Ecto neural progenitor cell (in vitro differentiated cells): ENCODE measurements at places on chromosomes 7 and 10.

DNA sequence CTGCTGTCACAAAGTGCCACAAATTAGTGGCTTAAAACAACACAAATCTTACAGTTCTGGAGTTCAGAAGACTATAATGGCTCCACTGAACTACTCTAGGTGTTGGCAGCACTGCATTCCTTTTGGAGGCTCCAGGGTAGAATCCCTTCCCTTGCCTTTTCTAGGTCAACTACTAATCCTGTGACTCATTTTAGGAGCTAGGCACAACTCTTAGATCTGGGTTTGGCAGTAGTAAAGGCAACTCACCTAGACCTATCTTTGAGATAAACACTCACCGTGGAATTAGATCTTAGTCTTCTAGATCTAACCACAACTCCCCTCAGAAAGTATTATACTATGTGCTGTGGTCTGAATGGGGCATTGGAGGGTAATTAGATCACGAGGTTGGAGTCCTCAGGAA lies 60.4 kb downstream of the ANKIB1 start:
- no peak for DNase-seq

DNA sequence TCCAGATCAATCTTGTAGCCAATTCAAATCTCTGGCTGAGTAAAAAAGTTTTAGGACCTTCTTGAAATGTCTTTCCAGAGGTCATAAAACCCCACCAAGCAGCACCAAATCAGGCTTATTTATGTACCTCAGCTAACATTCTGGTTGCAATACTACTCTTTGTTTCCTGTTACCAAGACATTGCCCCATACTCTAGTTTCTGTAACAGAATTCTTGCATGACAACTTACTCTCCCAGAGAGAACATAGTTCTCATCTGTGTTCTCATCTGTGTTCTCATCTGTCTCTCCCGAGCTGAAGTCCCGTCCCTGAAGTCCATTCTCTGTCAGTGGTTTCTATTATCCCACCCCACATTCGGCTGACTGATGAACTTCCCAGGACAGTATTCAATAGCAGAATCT lies 1285.1 kb downstream of the XPNPEP1 start:
- DNase-seq = no peak

GRCh38 chr7:99312316-99313203 lies 13.1 kb upstream of the ARPC1A start:
- DNase-seq = peak; percentile 72

DNA sequence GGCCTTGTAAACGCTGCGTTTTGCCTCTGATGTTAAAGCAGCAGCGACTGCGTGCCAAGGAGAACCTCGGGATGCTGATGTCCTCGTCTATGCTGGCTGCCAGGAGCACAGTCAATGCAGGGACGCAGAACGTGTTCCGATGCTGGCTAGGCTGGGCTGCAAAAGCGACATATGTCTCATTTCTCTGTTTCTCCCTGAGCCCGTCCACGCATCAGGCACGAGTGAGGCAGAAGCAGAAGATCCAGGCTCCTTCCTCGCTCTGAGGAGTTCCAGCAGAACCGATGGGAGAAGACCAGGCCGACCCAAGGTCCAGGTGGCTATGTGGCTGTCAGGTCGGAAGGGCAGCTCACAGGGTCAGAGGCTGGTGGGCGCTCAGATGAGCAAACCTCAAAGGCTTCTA lies 3.7 kb upstream of the FOXL3 start:
- no peak for DNase-seq

GRCh38 chr7:157916946-157917640 lies 580.3 kb downstream of the DNAJB6 start:
- DNase-seq = no peak

- DNase-seq = peak; percentile 31
These were observed 225.0 kb downstream of the CALN1 start for GRCh38 chr7:72187179-72187578.

DNA sequence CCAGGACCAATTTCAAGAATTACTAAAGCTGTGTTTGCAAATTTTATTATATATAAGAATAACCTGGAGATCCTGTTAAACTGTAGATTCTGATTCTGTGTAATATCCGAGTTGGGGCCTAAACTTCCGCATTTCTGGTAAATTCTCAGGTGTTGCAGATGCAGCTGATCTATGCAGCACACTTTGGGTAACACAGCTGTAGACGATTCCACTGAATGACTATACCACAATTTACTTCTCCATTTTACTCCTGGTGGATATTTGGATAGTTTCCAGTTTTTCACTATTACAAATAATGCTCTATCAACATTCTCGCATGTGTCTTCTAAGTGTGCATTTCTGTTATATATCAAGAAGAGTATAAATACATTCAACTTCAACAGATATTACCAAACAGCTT lies 7.5 kb downstream of the GDI2 start:
- DNase-seq = no peak

DNA sequence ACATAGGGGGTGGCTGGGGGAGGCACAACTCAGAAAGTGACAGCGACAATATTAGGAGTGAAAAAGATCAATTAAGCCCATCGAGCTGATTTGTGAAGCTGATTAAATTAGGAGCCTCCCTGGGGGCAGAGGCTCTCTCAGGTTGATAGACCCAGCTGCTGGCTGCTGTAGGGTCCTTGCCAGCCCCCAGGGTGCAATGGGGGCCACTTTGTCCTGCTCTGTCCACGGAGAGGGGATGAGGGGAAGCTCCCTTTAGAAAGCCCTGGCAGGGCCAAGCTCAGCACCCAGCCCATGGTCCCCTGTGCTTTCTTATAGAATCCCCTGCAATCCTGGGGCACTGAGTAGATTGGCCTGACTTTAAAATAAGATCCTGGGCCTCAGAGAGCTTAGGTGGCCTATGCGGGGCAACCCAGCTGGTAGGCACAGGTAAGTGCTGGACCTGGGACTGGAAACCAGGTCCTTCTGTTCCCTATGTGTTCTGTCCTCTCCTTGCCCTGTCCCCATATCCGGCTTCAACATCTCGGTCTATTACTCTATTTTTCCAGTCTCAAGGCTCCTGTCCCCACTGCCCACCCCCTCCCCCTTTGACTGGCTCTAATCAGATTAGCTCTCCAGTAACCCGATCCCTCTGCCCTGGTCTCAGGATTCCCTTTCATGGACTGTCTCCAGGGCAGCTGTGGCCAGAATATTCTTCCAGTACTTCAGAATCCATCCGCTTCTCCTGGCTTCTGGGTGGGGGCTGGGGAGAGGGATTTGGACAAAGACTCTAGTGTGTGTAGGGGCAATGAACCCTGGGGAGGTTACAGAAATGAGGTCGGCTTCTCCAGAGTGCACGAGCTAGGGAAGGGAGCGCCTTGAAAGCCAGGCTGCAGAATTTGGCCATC lies 259.6 kb downstream of the RPS24 start:
- peak; percentile 87 for DNase-seq

- DNase-seq = no peak
These were observed 229.6 kb downstream of the PRPF18 start for GRCh38 chr10:13816195-13816925.

DNA sequence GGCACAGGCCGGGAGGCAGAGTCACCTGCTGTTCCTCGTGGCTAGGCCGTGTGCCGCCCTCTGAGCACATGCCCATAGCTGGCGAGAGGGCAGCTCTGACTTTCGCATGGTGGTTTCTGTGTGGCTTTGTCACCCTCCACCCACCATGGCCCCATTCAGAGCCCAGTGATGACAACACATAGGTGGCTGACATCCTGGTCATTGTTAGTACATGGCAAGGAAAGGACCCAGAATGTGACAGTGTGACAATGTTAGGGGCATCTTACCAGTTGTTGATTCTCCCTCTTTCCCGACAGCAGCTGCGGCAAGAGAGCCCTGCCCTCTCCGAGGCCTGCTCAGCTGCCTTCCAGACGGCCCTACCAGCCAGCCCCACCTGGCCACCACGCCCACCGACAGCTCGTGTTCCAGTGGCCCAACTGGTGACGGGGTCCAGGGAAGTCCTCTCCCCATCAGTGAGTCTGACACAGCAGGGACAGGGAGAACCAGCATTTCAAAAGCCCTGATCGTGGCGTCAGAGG lies 52.2 kb downstream of the ZNF467 start:
- DNase-seq = peak; percentile 35

GRCh38 chr7:106982415-106982814 lies 62.1 kb upstream of the PRKAR2B start:
- DNase-seq = no peak

- DNase-seq = peak; percentile 51
These were observed 113.2 kb upstream of the DGKB start for GRCh38 chr7:15015545-15016314.

DNA sequence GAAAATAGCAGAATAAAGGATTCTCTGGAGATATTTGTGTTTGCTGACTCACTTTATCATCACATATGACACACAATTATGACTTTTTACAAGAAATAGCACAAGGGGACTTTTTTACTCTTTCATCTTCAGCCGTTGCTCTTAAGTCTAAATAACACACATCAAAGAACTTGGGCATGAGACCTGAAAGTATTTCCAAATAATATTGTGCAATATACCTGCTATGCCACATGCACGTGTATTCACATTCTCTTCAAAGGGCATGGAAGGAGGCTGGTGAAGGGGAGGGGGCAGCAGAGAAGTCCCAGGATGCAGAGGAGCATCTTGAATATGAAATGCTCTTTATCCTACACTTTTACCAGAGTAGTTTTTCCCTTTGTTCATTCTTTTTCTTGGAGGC lies 4.1 kb upstream of the ADARB2 start:
- DNase-seq = no peak

GRCh38 chr7:28236560-28236959 lies 56.0 kb upstream of the JAZF1 start:
- DNase-seq = no peak

GRCh38 chr7:101816595-101817470 lies 593 bp upstream of the CUX1 start:
- DNase-seq = peak; percentile 61
